ENCODE measurements at places on chromosomes 7 and 10.
A peak's percentile ranks its signal among the peaks of the same experiment; 100 is the strongest.

DNA sequence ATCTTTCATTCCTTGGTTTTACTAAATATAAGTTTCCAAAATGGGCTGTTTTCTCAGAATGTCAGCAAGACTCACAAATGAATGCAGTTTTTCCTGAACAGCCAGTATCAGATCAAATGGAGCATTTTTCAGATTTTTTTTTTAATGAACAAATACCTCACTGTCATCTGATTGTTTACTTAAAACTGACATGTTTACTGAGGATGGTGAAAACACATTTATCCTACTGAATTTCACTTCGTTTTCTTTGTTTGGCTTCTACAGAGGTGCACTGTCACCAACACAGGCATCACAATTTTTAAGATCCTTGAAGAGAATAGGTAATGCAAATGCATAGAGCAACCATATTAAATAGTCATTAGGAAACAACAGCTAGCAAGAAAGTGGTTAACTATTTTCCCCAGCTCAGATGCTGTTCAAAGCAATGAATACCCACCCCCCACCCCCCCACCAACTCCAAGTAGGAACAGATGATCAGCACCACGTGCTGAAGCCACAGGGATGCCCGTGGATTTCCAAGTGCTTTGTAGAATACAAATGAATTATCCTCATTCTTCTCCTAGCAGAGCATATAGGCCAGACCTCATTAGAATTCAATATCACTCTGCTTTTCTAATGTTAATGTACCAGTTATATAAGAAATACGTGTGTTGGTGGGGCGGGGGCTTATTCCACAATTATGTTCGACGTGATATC, 205.9 kb downstream of the SKAP2 start:
- peak; percentile 77 for DNase-seq

DNA sequence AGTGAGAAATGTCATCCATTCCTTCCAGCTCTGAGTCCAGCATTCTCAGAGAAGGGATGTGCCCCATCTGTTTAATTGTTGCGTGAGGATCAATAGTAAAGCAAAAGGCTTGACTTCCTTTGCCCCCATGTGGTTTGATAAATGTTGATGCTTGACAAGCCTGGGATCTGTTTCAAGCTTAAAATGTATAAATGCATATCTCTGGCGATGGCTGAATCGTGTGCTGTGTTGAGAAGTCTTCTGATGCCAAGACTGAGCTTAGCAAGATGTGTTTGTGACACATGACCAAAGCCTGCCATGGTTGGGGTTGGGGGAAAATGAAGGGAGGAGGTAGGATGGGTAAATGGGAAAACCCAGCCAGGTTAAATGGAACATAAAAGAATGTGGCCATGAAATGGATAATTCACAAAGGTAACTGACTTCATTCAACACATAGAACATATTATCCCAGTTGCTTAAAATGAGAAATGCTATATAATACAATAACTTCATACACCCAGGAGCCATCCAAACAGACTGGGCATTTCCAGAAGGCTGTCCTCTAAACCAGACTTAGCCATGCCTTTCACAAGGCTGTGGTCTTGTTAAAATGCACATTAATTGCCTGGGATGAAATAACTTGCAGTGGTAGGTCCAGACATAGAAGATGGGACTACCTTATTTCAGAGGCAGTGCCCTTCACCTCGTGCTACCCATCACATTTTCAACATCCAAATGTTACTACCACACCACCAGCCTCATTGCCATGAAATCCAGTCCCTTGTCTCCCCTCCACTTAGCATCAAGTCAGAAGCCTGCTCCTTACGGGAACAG, 147.3 kb upstream of the PDE1C start:
- no peak for DNase-seq

GRCh38 chr7:130733931-130734814, at the start of gene KLF14:
Gene KLF14, minus strand, starts transcription at chr7:130734207. Its CDS starts 174 bp downstream, at chr7:130734033.
- DNase-seq, result no peak

- no peak for DNase-seq
Observed at GRCh38 chr10:64637939-64638338, 1116.7 kb downstream of the REEP3 start.

GRCh38 chr10:100504096-100504495, 15.6 kb downstream of the SEC31B start:
- DNase-seq, result no peak

DNA sequence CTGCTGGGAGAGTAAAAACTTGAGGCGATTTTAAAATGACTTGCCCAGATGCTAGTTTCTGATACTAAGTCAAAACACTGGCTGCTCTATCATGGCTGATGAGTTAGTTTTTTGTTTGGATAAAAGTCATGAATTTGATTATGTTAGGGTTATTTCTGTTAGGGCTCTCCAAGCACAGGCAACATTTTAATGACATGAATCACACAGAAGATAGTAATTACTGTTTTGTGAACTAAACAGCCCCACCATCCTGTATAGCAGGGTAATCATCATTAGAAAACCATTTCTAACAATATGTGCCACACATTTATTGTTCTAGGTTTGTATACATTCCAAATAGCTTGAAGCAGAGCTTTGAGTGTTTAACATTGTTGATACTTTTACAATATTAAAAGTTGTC, 750.3 kb downstream of the ANKRD7 start:
- no peak for DNase-seq

DNA sequence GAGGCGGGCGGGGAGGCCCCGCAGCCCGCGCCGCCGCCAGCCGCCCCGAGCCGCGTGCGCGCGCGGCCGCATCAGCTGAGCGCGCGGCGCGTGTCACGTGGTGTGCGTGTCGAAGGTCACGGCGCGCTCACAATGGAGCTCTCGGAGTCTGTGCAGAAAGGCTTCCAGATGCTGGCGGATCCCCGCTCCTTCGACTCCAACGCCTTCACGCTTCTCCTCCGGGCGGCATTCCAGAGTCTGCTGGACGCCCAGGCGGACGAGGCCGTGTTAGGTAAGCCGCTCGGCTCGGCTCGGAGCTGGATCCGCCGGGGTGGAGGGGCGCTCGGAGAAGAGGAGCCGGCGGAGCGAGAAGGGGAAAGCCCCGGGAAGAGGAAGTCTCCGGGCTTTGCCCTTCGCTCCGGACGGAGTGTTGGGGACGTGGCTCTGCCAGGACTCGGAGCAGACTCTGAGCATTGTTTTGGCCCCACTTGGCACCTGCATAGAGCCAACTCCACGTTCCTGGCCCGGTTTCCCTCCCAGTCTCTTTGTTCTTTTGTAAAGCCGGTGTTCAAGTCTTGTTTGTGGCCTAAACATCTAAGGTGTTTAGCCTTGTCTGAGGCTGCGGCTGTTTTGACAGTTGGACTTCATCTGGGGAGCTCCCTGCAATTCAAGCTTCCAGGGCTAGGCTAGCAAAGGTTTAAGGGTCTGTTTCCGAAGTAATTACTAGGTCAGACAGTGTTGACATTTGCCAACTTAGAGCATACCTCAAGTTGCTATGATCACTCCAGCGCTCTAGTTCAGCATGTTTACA, at the start of gene COMMD3:
Gene COMMD3 (plus strand): TSS at position 103 of the 790 bp plus-strand sequence. CDS start 30 bp downstream, at position 133.
- peak; percentile 86 for DNase-seq

GRCh38 chr10:5996696-5997095, 19.4 kb upstream of the IL15RA start:
- no peak for DNase-seq

DNA sequence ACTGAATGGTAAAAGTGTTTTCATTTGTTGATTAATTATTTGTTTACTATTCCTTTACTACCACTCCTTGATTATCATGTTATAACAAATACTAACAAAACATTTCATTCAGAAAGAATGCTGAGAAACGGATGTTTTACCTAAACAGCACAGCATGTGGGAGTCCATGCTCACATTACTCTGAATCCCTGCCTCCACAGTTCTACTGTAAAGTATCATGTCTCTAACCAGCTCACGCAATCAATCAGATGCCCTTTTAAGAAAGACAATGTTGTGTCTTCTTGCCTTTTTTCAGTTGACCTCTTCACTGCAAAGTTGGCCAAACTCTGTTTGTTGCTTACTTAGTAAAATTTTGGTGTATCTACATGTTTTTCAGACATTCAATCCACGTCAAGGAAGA, 232.5 kb upstream of the MDFIC start:
- DNase-seq, result no peak

- DNase-seq, result no peak
Observed at GRCh38 chr10:70399177-70399576, 4.8 kb upstream of the EIF4EBP2 start.

- DNase-seq, result peak; percentile 62
Observed at GRCh38 chr10:14302035-14302434, 28.7 kb downstream of the FRMD4A start.

DNA sequence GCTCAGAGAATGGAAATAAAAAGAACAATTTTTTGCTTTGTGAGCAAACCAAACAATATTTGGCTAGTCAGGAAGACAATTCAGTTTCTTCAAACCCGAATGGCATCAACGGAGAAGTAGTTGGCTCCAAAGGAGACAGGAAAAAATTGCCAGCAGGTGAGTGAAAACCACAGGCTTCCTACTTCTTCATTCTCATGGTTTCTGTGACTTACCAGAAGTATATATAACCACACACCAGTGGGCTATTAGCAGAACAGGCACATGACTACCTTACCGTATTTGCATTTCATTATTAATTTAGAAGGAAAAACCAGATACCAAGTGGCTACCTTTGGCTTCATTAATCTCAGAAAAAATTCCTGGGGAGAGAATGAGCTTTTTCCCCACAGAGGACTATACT, 8.8 kb downstream of the TDRD1 start:
- no peak for DNase-seq

DNA sequence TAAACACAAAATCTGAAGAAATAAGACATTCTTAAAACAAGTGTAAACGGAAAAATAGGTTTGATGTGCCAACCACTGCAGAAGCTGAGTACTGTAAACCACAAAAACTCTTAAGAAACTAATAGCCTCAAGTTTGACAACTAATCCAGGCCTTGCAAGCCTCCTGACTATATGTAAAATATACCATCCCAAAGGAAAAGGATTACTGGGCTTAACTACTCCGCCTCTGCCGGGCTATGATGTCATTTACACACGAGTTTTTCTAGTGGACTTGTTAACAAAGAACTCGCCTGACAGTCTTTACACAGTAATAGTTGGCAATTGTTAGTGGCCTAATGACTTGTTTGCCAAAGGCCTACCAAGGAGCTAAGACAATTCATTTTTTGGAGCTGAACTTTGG, 2.1 kb downstream of the KIF5B start:
- no peak for DNase-seq

DNA sequence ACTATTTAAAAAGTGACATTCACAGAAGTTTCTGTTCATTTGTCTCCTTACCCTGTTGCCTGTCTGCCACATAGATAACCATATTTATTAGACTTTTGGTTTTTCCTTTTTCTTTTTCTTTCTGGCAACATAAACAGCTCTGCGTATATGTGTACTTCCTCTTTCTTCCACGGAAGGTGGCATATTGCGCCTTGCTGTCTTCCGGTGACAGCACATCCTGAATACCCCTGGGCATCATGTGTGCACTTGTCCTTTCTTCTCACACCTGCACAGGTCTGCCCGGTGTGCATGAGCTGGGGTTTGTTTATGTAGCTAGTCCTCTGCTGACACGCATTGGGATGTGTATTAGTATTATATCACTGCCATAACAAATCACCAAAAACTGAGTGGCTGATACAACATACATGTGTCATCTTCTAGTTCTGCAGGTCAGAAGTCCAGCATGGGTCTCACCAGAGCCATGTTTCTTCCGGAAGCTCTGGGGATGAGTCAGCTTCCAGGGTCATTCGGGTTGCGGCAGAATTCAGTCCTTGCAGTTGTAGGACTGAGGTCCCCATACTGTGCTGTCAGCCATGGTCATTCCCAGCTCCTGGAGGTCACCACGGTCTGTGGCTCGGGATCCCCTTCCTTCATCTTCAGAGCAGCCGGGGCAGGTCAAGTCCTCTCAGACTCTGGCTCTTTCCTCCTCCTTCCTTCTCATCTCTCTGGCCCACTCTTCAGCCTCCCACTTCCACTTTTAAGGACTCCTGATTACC, 596.0 kb upstream of the FOXK1 start:
- DNase-seq, result no peak

Measured in cerebellar cortex (tissue), 1 donor.